Pons (tissue), 1 donor: ENCODE measurements at places on chromosomes 6 and 20.

DNA sequence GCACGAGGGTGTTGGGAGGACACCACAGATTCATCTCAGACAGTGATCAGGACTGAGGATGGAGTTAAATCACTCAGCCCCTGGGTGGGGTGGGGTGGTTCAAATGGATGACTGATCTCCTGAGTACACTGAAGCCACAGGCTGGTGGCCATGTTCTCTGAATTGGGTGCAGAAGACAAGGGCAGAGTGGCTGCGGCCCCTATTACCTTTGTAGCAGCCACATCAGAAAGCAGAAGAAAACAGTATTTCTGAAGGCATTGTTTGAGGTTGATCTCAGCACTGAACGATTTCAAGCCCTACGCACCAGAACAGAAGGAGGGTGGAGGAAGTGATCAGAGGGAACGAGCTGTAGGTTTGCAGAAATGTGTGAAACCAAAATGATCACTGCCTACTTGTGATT lies 71.6 kb downstream of the SH3BGRL2 start:
- DNase-seq, result no peak

GRCh38 chr6:128963561-128963960 lies 80.6 kb downstream of the LAMA2 start:
- DNase-seq, result no peak

GRCh38 chr20:41567615-41568014 lies 50.6 kb downstream of the CHD6 start:
- no peak for DNase-seq

DNA sequence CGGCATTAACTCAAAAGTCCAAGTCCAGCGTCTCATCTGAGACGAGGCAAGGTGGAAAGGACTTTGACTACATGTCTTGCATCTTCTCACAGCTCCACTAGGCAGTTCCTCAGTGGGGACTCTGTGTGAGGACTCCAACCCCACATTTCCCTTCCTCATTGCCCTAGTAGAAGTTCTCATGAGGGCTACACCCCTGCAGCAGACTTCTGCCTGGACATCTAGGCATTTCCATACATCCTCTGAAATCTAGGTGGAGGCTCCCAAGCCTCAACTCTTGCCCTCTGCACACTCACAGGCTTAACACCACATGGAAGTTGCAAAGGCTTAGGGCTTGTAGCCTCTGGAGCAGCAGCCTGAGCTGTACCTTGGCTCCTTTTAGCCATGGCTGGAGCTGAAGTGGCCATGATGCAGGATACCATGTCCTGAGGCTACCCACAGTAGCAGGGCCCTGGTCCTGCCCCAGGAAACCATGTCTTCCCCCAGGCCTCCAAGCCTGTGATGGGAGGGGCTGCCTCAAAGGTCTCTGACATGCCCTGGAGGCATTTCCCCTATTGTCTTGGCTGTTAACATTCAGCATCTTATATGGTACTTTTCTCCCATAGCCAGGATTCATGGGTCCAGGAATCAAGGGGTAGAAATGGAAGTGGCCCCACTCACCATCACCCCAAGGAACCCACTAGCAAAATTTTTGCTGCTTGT lies 194.6 kb upstream of the KCNG1 start:
- no peak for DNase-seq

DNA sequence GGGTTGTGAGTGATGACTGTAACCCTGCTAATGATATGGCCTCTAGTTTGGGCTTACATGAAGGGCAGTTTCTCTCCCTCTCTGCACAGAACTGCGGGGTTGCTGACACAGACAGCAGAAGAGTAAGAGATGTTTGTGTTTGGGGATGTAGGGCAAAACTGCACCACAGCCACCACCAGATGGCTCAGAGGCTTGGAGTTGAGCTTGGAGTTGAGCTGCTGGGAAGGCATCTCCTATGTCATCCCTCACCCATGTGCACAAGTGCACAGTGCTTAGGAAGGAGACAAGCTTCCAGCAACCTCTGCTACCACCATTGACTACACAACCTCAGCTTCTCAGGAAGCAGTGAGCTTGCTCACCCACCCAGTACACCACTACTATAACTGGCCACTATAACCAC lies 303.9 kb upstream of the DEFB112 start:
- no peak for DNase-seq

DNA sequence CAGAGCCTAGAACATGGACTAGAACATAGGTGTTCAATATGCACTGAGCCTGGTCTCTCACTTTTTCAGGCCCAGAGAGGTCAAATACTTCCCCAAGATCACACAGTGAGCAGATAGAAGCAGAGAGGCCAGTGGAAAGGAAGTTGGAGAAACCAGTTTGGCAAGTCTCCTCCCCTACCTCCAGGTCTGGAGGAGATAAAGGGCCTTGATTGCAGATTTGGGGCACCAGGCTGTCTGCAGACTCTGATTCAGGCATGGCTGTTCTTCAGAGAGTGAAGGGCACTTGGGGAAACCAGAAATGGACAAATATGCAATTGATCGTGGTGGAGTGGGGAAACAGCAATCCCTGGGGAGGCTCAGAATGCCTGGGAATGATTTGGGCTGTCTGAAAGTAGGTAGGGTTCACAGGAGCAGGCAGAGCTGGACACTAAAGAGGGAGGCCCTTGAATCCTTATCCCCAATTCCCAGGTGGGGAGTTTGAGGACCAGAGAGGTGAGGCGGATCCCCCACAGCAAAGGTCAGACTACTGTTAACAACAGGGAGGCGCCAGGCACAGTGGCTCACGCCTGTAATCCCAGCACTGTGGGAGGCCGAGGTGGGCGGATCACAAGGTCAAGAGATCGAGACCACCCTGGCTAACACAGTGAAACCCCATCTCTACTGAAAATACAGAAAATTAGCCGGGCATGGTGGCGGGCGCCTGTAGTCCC lies 2.3 kb downstream of the PEDS1 start:
- DNase-seq, result no peak

DNA sequence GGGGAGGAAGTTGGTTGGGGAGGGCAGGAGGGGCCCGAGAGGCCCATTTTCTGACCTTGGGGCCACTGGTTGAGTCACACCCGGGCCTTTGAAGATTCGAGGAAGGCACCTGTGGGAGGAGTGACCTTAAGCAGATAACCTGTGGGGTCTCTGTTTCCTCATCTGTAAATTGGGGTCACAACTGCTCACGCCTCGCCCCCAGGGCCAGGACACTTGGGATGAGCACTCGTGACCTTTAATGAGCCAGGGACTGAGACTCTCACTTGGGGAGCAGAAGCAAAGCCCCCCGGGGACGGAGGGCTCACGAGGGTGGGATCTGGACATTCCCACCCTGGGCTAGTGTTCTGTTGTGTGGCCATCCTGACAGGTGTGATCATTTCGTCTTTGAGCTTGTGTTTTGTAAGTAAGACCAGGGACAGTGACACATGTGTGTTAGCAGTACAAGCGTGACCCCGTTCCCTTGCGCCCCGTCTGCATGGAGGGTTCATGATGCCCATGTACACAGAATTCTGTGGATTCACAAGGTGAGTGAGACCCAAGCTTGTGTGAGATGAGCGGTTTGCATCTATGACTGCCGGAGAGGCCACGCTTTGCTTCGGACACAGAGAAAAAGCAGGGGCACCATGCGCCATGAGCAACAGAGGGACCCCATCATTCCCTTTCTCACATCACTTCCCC lies 79.3 kb upstream of the PMEPA1 start:
- no peak for DNase-seq

DNA sequence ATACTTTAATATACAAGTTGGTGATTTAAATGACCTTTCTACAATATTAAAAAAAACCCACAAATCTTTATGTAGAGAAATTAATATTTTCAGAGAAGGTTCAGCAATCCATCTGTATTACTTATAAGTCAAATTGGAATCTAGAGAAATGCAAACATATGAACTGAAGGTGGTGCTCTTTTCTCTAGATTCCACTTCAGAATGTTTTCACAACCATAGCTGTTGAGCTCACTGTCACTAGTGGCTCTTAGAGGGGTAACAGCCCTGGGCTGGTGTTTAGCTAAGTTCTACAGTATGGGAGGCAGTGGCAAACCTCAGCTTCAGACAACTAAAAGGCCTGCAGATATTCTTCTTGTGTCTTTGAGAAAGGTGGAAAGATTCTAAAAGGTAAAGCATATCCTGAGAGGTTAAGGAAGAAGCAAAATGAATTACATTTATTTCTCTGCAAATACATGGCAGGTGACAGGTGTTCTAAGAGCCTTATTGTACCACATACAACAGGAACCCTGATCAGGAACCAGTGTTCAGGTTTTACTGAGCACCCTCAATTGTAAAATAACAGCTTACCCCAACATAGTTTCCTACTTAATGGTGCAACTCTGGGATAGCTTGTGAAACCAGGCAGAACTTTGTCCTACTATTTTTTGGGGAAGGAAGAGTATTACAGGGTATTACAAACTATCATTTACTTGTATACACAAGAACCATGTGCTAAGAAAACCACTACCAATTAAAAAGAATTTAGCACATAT lies 56.6 kb upstream of the SAMHD1 start:
- DNase-seq, result peak; percentile 54

DNA sequence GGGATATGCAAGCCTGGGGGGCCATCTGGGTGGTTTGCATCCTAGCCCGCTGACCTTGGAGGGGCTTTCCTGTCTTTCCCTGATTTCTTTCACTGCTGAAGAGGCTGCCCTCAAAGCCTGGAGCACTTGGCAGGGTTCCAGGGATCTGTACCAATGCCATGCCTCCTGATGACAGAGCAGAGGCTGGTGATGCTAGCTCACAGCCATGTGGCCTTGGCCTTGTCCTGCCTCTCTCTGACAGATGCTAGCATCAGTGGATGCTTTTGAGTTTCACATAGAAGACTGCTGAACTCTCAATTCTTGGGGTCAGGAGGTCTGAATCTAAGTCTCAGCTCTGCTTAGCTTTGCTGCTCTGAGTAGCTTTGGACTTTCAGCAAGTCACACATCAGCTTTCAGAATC lies 21.9 kb upstream of the RREB1 start:
- DNase-seq, result peak; percentile 35

GRCh38 chr6:30981942-30982772 lies 1.4 kb upstream of the MUC21 start:
- no peak for DNase-seq

- no peak for DNase-seq
Observed at GRCh38 chr6:4486568-4487315, 289.5 kb upstream of the CDYL start.

DNA sequence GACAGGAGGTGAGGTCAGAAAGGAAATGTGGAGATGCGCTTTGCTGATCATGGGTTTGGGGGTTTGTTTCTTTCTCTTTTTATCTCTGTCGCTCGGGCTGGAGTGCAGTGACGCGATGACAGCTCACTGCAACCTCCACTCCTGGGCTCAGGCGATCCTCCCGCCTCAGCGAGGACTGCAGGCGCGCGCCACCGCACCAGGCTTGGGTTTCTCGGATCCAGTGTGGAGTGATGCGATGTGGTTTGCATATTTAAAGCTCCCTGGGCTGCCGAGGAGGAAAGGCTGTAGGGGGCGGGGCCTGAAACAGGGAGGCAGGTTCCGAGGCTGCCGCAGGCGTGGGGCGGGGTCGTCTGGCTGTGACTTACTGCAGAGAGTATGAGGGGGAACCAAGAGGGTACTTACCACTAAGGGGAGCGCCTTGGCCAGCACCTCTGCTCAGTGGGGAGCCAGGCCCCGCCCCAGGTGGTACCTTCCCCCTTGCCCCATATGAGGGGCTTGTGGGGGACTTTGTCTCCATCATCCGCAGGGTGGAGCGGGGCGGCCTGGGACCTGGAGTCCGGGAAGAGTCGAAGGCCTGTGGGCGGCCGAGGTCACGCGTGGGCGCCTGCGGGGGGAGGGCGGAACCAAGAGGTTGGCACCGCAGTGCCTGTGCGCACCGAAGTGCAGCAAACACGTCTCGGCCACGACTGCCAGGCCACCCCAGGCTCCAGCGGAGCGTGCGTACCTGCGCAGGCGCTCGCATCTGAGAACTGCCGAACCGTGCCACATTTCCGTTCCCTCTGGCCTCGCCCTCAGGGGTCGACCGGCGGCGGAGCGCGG lies 12.7 kb upstream of the BAK1 start:
- no peak for DNase-seq

GRCh38 chr20:20195021-20195705 lies 142.8 kb downstream of the CFAP61 start:
- no peak for DNase-seq

DNA sequence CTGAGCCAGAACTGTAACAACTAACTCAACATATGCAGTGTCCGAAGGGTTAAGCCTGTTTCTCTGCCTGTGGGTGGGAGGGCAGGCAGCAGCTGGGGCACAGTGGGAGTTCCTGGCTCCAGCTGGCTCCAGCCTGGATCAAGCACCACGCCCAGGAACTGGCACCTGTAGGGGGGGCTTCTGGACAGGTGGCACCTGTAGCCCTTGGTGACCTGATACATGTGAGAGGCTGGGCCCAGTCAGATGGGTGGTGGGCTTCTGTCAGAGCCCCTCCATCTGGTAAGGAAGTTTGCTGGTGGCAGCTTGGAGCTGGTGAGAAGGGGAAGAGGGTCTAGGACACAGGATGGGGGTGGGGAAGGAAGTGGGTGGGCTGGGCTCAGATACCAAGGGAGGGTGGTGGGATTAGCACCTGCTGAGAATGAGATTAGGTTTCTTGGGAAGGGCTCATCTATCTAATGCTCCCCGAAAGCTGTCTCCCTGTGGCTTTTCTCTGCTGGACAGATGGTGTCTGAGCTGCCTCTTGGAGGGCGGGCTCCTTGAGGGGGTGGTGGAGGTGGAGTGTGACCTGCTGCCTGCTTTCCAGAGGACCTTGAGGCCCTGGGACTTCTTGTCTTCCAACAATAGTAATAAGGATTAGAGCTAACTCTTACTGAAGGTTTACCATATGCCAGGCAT lies 28.5 kb downstream of the BCL2L1 start:
- DNase-seq, result no peak

- no peak for DNase-seq
Observed at GRCh38 chr6:35224720-35225119, 11.0 kb downstream of the SCUBE3 start.

- no peak for DNase-seq
Observed at GRCh38 chr6:140867336-140867735, 1265.4 kb upstream of the GJE1 start.

- no peak for DNase-seq
Observed at GRCh38 chr6:158854214-158855101, 35.3 kb upstream of the EZR start.

GRCh38 chr6:36210182-36210581 lies 13.6 kb downstream of the BRPF3 start:
- DNase-seq, result no peak

DNA sequence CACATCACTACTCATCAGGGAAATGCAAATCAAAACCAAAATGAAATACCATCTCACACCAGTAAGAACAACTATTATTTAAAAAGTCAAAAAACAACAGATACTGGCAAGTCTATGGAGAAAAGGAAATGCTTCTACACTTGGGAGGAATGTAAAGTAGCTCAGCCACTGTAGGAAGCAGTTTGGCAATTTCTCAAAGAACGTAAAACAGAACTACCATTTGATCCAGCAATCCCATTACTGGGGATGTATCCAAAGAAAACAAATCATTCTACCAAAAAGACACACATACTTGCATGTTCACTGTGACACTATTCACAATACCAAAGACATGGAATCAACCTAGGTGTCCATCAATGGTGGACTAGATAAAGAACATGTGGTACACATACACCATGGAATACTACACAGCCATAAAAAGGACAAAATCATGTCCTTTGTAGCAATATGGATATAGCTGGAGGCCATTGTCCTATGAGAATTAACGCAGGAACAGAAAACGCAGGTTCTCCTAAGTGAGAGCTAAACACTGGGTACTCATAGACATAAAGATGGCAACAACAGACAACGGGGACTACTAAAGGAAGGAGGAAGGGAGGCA lies 260.4 kb downstream of the RNGTT start:
- DNase-seq, result no peak

- DNase-seq, result peak; percentile 58
Observed at GRCh38 chr6:77650098-77650663, 2.7 kb upstream of the MEI4 start.
